ENCODE measurements at places on chromosomes 5 and 9. TPM values are rescaled to one million over a fixed set of nuclear protein-coding genes. Genes with fewer than 3 reads are reported as not detected.
A peak's percentile ranks its signal among the peaks of the same experiment; 100 is the strongest.

DNA sequence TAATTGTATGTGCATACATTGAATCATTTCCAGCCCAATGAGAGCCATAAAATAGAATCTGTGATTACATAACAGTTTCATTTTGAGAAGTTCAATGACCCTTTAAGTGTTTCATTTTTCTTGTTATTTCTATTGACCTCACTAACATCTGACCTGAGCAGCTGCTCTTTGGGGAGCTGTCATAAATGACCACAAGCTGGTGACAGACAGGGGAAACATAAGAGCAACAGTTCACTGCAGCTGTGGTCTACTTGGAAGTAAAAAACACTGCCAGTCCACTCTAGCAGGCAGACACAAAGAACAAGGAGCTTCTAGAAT lies 265.4 kb downstream of the DTWD2 start:
- no peak for DNase-seq

DNA sequence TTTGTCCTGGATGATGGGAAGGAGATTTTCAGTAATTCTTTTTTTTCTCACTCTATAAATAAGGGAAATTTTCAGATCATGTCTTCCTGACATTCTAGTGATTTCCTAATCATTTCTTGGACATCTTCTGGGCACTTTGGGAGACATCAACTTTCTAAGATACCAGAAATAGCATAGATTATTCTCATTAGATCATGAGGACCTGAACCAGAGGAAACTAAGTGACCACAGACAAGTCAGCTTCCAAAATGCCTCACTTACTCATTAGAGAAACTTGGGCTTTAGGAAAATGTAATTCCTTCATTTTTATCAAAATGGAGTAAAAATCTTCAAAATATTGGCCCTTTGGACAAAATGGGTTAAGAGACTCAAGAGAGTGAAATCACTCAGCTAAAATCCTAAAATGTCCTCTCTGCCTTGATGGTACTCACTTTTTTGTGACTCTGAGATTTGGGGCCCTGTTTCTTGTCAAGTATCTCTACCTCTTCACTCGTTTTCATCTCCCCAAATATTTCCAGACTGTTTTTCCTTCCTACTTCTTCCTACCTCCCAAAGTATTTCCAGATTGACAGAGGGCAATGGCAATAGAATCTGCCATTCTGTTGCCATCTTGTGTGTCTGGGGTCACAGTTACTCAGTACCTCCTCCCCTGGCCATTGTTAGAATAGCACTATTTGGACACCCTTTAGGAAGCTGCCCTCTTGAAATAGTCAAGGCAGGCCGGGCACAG lies 194.5 kb downstream of the NR3C1 start:
- DNase-seq: no peak

GRCh38 chr5:60323596-60323995 lies 376.4 kb downstream of the DEPDC1B start:
- no peak for DNase-seq

DNA sequence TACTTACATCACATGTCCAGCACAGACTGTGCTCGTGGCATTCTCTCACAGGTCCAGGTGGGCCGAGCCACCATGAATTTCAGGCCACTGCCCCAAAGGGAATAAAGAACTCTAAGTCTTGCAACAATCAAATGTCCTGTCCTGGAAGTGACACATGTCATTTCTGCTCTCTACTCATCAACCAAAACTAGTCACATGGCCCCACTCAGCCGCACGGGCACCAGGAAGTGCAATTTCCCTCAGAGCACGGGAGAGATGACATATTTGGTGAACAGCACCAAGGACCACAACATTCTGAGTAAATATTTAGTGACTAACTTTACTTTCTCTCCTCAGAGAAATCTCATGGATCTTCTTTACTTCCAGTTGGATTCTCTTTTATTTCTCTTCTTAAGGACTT lies 131.1 kb upstream of the TUT7 start:
- DNase-seq: no peak

- DNase-seq: no peak
Measured at GRCh38 chr5:32325062-32325461, 12.3 kb upstream of the MTMR12 start.

DNA sequence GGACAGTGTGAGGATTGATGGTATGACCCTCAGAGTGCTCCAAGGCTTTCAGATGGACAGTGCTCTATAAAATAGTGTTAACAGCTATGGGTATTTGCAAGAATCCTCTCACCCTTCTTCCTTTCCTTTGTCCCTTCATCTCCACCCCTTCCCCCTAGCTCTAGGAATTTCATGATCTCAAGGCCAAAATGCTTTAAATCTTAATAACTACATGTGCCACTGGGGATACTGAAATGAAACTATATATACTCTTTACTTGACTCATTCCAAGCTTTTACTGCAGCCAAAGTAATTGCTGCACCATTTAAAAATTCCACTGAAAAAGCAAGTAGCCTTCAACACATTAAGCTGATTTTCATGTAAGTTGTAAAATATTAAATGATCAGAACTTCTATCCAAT lies 361.6 kb upstream of the SLC30A5 start:
- no peak for DNase-seq

GRCh38 chr5:179267071-179267670 lies 78.1 kb downstream of the ADAMTS2 start:
- DNase-seq: no peak

DNA sequence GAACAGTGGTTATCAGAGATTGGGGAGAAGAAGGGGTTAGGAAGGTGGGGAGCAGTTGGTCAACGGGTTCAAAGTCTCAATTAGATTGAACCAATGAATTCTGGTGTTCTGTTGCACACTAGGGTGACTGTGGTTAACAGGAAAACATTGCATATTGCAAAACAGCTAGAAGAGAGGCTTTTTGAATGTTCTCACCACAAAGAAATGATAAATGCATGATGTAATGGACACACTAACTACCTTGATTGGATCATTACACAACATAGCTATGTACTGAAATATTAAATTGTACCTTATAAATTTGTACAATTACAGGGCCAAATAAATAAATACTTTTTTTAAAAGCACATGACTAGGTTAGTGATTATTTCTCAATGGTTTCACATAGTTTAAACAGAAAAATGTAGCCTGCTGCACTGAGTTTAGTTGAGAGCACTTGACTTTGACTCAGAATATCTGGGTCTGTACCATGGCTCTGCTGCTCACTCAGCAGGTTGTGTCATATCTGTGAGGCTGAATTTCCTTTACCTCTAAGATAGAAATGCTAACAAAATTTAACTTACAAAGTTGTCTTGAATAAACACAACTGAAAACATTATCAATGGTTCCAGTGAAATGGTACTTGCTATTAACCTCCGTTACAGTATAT lies 30.4 kb downstream of the NUDT12 start:
- no peak for DNase-seq

- DNase-seq: no peak
Measured at GRCh38 chr9:87227456-87227855, 270.2 kb upstream of the DAPK1 start.

DNA sequence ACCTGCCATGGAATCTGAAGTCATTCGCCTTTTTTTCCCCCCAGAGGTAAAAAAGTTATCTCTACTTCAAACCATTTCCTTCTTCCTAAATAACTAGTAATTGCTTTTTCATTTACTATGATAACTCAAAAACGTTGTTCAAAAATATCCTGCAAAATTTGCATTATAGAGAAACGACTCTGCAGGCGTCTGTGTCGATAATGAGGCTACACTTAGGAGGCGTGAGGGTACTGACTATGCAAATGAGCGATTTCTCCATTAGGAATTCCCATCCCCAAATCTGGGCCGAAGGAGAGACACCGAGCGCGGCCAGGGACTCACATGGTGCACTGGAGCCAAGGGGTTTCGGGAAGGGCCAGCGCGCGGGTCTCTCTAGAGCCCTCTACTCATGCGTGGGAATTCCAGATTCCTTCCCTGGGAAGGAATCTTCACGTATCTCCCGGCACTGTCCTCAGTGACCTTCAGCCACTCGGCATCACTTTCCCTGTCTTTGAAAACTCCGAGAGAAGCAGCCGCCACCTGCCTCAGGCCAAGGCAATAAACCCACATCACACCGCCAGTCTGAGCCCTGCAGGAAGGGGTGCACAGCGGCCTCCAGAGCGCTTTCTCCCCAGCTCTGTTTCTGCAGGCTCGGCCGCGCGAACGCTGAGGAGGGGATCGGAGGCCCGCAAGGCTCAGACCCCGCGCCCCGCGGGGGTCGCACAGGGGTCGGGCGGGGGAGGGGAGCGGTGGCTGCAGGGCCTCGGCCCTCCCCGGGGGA lies 718 bp upstream of the DENND4C start:
- DNase-seq: peak; percentile 58

DNA sequence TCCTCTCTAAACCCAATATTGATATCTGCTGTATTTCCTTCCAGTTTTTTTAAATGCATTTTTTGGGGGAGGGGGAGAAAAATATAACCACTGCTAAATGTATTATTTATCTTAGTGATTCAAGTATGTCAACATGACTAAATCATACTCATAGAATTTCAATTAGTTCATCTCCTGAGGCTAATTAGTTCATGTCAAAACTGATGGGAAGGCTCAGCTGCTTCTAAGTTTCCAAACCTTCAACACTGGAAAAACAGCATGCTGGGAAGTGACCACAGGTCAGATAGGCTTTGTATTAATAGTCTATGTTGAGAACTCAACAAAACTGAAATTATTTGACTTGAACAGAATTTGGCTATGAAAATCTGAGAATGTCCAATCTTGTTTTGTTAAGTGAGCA lies 118.7 kb downstream of the TTLL11 start:
- DNase-seq: no peak

GRCh38 chr9:90903766-90904424 lies 102.3 kb downstream of the SYK start:
- DNase-seq: no peak

- DNase-seq: no peak
Measured at GRCh38 chr5:28408186-28408585, 1369.8 kb upstream of the CDH9 start.

GRCh38 chr9:79237861-79238260 lies 333.9 kb upstream of the TLE4 start:
- no peak for DNase-seq

DNA sequence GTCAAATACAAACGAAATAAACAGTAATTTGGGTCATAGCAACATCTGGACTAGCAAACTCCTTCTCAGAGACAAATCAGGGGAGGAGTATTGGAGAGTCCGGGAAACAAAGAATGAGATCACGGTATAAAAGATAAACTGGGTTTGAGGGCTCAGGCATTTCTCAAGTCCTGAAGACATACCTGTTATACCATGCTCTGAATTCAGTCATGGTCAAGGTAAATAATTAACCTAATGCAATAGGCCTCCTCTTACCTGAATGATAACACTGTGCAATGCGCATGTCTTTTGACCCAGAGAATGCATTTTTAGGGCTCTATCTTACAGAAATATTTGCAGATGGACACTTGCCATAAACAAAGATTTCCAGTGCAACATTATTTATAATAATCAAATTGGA lies 31.9 kb upstream of the SPDL1 start:
- no peak for DNase-seq

DNA sequence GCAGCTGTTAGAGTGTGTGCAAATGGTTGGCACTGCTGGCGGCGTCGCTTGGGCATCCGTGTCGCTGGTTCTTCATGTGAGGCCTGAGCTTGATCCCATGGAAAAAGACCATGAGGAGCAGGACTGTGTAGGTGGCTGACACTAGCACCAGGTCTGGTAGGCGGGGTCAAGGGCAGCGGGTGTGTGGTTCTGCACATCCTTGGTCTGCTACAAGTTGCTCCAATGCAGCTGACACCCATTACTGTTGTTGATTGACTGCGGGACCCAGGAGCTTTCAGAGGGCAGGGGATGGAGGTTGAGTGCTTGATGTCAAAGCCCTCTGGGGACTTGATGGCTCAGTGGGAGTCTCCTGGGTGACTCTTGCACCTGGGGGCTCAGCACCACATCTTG lies 29.0 kb upstream of the PITX1 start:
- no peak for DNase-seq

- DNase-seq: no peak
Measured at GRCh38 chr5:6480133-6481051, 31.7 kb downstream of the UBE2QL1 start.

DNA sequence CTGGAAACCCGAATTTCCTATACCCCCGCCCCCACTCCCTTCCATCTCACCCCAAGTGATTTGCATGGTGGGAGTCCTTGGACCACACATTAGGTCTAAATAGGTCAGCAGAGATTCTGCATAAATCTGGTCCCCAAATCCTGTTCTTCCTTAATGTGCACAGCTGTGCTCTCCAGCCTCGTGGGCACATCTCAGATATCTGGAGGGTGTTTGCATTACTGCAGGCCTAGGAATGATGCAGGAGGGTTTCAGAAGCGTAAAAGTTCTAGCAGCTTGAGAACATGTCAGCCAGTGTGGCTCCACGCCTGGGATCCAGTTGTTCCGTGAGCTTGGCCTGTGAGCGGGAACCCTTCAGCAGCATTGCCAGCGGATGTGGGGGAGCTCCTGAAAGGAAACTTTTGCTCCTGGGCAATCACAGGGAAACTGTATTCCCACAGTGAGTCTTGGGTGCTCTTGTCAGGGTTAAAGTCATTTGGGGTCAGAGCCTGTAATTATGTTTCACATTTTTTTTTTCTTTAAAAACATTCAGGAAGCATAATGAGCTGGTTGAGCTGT lies 12.9 kb downstream of the ARHGAP26 start:
- DNase-seq: peak; percentile 66

GRCh38 chr5:34587355-34588241 lies 68.5 kb upstream of the RAI14 start:
- DNase-seq: no peak

GRCh38 chr9:2833096-2833495 lies 10.8 kb downstream of the PUM3 start:
- no peak for DNase-seq

GRCh38 chr9:89174291-89174690 lies 4.3 kb downstream of the SHC3 start:
- no peak for DNase-seq

GRCh38 chr9:121662359-121662758 lies 10.9 kb downstream of the DAB2IP start:
- DNase-seq: no peak

DNA sequence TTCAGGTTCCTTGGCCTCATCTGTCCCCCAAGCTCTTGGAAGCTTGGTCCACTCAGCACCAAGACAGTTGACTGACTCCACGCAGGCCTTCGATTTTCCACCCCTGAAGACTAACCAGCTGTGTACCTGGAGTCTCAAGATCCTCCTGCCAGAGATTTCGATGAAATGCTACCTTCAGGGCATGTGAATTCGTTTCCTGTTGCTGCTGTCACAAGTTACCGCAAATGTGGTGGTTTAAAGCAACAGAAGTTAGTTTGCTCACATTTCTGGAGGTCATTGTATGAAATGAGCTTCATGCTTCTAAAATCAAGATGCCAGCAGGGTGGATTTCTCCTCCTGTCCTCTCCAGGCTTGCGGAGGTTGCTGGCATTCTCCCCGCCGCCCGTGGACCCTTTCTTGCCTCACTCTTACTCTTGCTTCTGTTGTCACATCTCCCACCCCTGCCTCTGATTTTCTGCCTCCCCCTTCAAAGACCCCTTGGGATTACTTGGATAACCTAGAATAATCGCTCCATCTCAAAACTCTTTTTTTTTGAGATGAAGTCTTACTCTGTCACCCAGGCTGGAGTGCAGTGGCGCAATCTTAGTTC lies 27.6 kb upstream of the RETREG1 start:
- DNase-seq: no peak

- DNase-seq: no peak
Measured at GRCh38 chr5:18605186-18605585, 970.9 kb downstream of the TAF11L14 start.

- no peak for DNase-seq
Measured at GRCh38 chr9:33135031-33135461, 32.1 kb downstream of the B4GALT1 start.

- no peak for DNase-seq
Measured at GRCh38 chr9:35619800-35620158, 1.6 kb upstream of the CD72 start.

NOP16 gene
- 15.8 TPM for total RNA-seq

CERCAM gene
- total RNA-seq: 11.8 TPM

PFN3 gene
- total RNA-seq: not detected

CYLC2 gene
- not detected for total RNA-seq

GKAP1 gene
- 20.2 TPM for total RNA-seq

SURF6 gene
- total RNA-seq: 9.8 TPM

All from heart left ventricle (tissue), 16 donors.